Stimulated activated CD4-positive, alpha-beta T cell treated with anti-CD3 and anti-CD28 coated beads, TNF-alpha, amount 100 ng/mL, for 48 hours (primary cell): ENCODE measurements at places on chromosomes 12 and 14.

DNA sequence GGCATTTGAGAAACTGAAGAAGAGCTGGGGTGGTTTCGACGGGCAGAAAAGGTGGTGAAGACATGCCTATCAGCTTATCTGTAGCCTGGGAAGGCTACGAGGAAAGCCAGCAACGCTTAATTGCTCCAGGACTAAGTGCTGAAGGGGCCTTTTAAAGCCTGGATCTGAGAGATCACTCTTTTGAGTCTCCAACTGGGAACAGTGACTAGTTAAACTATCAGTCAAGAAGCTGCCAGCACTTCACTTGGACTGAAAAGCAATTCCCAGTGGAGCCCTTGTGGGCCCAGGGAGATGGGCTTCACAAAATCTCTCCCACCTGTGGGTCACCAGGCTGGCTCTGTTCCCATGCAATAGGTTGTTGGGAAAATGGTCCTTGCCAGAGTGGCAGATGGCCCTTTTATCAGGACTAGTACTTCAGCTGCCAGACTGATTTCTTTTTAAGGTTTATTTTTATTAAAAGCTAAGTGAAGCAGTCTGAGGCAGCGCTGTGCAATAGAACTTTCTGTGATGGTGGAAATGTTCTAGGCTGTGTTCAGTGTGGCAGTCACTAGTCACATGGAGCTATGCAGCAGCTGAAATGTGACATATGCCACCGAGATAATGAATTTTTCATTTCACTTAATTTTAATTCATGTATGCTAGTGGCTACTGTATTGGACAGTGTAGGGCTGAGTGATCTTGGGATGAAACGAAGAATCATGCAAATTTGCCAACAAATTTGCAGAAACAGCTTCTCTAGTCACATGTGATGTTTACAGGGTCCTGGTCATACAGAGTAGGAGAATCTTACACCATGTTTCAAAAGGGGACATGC is 276.8 kb downstream of the PCNX1 start:
- no peak for DNase-seq

DNA sequence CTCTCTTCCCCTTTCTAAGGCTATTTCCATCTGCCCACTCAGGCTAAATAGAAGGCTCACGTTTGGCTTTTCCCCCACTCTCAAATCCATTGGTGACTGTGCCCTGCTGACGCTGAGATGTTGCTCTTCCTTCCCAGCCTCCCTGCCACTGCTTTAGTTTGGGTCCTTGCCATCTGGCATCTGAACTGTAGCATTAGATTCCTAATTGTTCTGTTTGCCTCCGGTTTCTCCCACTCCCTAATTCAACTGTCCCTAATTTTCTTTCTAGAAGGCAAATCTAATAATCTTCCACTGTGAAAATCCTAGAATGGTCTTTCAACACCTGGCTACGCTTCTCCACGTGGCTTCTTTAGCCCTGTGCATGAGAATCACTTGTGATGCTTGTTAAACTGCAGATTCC is 37.6 kb upstream of the SMOC1 start:
- no peak for DNase-seq

DNA sequence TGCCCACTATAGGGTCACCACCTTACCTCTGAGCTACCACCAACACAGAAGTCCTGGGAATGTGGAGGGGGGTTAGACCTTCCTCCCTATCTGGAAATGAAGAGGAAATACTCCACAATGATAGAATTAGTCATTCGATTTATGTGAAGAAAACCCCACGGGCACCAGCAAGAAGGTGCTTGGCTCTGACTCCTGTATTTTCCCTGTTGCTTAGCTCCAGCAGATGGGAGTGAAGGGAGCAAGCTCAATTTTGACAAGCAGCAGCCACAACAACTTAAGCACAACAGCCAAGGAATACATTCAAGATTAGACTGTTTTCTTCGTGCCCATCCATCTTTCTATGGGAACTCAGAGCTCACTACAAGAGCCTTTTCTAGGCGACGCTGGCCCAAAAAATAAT is 191.7 kb downstream of the SPTSSA start:
- no peak for DNase-seq

DNA sequence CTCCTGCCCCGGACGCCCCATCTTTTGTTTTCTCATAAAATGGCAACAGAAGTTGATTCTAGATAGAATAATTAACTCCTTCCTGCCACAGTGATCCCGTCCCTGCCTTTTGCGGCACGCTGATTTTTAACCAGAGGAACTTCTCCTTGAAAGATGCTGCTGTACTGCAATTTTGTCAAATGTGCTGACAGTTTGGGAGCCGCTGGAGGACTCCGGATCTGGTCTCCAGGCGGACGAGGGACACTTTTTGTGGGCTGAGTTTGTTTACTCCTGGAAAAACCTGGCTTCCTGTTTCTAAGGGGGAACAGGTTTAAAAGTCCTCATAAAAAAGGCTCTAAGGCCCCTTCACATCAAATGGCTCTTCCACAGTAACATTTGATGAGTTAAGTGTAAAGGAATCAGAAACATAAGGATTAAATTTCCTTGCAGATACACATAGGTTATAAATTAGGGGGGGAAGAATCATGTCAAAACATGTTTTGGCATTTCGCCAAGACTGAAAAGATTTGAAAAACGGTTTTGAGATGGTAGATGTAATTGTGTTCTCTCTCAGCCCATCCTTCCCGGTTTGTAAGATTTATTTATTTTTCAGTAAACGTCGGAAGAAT is 15.5 kb downstream of the FZD10 start:
- DNase-seq = no peak

- no peak for DNase-seq
Observed at GRCh38 chr12:11730299-11731041, 81.0 kb downstream of the ETV6 start.
